Left colon (tissue), 2 donors: ENCODE measurements at places on chromosomes 3 and 15.
A peak's percentile ranks its signal among the peaks of the same experiment; 100 is the strongest.

DNA sequence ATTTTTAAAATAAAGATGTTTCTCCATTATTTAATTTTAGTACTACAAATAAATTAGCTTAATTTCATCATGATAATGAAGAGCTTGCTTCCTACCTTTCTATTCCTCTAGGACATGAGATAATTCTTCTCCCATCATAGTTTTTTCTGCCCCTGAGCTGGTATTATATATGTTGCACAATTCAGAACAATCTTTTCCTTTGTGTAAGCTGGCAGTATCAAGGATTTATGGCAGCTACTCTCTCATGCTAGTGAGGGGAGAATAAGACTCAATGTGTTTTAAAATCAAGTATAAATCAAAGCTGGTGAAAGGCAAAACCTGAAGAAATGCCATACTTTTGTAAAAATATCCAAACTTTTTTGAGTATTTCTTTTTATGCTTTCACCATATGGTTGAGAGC lies 1405.3 kb downstream of the SI start:
- DNase-seq = no peak

- no peak for DNase-seq
Measured at GRCh38 chr3:78112291-78113010, 1072.6 kb downstream of the ROBO2 start.

- no peak for DNase-seq
Measured at GRCh38 chr15:36407647-36408046, 171.8 kb upstream of the CDIN1 start.

- no peak for DNase-seq
Measured at GRCh38 chr15:47288794-47289193, 428.5 kb upstream of the SEMA6D start.

- peak; percentile 100 for DNase-seq
Measured at GRCh38 chr3:184561061-184561912, at the start of gene EPHB3. EPHB3 (plus strand) TSS chr3:184561785; CDS start chr3:184562236, 451 bp downstream.

DNA sequence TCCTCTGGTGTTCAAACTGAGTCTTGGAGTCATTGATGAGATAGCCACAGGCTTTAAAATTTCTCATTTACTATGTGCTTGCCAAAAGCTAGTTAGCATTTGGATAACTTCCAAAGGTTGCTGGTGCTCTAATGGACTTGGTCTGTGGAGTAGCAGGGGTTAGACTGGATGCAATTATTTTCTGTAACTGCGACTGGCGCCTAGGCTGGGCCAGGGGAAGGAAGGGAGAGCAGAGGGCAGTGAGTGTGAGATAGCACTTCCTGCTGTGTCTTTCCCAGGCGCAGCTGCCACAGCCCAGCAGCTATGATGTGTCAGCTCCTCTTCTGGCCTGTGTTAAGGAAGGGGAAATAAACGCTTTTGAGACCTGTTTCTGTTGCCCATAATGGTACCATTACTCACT lies 98.6 kb downstream of the MYRIP start:
- DNase-seq = peak; percentile 33

- DNase-seq = no peak
Measured at GRCh38 chr15:57477736-57478522, 101.6 kb downstream of the CGNL1 start.

- DNase-seq = no peak
Measured at GRCh38 chr3:112460519-112461195, 38.6 kb downstream of the BTLA start.

- no peak for DNase-seq
Measured at GRCh38 chr3:83843716-83844115, 1115.1 kb upstream of the CADM2 start.

DNA sequence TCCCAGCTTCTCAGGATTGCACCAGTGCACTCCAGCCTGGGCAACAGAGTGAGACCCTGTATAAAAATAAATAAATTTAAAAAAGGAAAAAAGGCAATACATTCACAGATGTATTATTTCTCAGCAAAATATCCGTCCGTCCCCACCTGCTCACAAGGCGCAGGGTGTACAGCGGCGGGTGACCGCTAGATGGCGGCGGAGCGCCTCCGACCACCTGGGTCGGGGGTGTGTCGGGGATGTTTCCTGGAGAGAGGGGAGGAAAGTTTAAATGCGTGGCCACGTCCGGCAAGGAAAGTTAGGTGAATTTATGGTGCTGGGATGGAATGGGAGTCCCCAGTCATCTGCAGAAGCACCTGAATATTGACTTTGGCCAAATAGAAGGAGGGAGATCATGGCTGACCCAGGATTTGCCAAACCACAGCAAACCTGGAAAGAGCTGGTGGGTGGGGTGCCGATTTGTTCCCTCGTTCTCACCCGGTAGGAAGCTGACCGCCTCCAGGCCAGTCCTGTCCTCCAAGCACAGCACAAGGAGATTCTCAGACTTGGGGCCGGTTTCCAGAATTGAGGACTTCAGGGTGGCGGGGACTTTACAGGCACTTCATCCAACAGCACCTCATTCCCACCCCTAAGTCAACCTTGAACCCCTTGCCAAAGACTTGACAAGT lies 88.3 kb downstream of the TMEM266 start:
- no peak for DNase-seq

- no peak for DNase-seq
Measured at GRCh38 chr3:178284181-178284580, 252.1 kb upstream of the KCNMB2 start.

DNA sequence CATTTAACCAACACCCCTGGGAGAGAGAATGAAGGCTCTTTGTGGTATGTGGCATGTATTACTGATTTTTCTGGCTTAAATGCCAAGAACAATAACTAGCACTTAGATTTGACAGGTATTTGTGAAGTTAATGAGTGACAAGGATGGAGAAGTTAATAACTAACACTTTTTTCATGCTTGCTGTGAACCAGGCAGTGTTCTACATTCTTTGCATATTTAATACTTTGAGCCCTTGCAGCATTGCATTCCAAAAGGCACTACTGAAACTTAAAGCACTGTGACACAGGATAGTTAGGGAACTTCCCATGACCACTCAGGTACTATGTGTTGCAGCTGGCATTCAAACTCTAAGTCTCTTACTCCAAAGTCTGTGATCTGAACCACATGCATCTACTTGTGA lies 650.6 kb downstream of the ZPLD1 start:
- DNase-seq = no peak

GRCh38 chr3:128152419-128153155 lies 694 bp upstream of the EEFSEC start:
- DNase-seq = peak; percentile 39
